ENCODE measurements at places on chromosomes 11 and 22.

- DNase-seq, result no peak
Observed at GRCh38 chr22:27476729-27477128, 324.8 kb downstream of the MN1 start.

DNA sequence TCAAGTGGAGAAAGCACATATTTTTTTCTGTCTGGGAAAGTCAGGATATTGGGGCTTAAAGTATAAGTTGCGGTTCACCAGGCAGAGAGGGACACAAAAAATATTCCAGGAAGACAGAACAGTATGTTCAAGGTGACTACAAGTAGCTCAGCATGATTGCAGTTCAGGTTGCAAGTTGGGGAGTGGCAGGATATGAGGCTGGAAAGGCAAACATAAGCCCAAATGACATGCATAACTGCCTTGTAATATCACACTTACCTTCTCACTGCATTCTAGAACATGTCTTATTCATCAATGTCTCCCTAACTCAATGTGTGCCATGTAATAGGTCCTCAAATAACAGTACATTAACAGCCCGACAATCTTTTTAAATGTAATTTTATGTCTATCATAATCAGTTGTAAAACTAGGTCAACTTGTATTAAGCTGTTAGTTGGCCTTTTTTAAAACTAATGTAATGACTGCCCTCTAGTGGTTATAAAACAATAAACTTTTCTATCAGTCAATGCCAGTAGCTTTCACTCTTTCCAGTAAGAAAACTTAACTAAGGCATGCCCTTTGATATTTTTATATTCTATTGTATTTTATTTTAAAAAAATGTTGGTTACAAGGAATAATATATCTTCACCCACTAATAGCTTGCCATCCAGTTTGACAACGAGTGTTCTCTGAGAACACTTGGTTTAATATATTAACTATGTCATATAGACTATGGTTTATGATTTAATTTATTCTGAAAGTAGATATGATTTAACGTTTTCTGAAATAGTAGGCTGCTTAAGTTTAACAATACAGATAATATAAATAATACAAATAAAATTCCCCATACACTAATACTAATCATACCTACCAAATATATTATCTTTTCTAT lies 39.4 kb upstream of the CFAP300 start:
- DNase-seq, result peak; percentile 51

DNA sequence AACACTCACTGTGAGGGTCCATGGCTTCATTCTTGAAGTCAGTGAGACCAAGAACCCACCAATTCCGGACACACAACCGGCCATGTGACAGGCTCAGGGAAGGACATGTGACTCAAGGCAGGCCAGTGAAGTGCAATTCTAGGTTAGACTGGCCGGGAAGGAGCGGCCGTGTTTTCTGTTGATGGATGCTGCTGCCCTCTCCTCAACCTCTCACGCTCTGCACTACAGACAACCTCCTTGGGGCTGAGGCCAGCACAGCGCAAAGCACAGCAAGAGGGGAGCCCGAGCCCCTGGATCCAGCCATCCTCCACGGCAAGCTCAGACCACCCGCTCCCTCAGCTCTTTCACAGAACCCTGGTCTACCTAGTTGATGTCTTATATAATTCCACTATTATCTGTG lies 2.8 kb downstream of the NUDT8 start:
- DNase-seq, result peak; percentile 84

GRCh38 chr11:73539506-73540084 lies 58.3 kb downstream of the FAM168A start:
- no peak for DNase-seq

- no peak for DNase-seq
Observed at GRCh38 chr11:84886344-84886743, 740.8 kb downstream of the DLG2 start.

GRCh38 chr11:6418557-6419008 lies 311 bp downstream of the APBB1 start:
- peak; percentile 85 for DNase-seq

DNA sequence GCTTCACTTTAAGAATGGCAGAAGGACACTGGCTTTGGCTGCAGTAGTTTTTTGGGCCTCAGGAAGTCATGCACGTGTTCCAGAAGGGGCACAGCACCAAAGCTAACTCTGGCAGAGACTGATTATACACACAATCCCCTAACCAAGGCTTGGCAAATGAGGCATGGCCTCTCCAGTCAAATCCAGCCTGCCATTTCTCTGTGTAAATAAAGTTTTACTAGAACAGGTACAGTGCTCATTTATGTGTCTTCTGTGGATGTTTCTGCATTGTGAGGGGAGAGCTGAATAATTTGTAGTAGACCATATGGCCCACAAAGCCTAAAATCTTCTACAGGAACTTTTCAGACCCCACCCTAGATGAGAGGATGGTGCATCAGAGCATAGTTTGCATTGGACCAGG lies 46.4 kb upstream of the MN1 start:
- DNase-seq, result peak; percentile 31

DNA sequence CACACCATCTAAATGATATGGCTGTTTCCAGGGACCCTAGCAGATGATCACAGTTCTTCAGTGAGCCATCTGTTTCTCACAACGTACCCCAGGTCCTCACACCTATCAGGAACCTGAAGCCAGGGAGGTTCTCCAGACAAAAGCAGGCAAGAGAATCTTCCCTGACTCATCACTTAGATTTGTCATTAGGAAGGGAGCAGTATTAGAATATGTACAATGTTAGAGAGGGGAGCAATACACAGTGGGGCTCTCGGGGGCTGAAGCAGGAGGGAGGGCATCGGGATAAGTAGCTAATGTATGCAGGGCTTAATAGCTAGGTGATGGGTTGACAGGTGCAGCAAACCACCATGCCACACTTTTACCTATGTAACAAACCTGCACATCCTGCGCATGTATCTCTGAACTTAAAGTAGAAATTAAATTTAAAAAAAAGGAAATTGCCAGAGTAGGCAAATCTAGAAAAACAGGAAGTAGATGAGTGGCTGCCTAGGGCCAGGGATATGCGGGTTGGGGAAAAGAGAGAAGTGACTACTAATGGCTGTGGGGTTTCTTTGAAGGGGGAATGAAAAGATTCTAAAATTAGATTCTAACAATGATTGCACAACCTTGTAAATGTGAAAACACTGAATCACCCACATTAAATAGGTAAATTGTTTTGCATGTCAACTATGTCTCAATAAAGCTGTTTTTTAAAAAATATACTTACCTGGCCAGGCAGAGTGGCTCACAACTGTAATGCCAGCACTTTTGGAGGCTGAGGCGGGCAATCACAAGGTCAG lies 14.4 kb downstream of the C22orf42 start:
- DNase-seq, result no peak

DNA sequence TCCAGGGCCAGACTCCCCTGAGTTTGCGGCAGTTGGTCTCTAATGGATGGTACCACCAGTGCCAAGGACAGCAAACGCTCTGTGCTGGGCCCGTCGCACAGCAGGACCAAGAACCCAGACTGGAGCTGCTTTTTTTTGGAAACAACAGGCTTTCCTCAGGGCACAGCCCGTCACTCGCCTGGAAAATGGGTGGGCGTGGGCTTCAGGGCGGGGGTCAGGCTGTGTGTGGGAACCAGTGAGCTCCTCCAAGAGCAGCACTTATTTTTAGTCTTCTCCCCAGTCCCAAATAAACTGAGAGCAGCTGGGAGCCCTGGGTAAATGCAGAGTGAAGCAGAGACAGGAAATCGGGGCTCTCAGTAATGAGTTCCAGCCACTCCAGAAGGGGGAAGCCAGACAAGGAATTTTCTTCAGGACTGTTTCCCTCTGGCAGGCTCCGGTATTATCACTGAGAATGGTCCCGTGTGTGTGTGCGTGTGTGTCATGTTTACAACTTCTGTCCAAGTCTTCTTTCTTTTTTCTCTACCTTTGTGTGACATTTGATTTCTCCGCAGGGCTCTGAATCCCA lies 63.0 kb downstream of the PPFIBP2 start:
- no peak for DNase-seq

DNA sequence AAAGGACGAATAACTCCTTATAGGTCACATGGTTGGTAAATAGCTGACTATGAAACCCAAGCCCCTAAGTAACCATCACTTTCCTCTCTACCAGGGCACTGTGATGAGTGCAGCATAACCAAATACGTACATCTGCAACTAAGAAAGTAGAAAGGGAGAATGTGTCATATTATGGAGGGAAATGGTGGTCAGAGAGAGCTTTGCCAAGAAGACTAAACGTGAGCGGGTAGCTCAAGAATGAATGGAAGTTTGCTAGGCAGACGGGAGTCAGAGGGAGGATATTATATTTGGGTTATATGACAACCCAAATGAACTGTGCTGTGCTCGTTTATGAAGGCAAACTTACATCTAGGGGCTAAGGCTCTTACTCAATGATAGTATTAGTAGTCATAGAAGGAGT lies 537.3 kb downstream of the OPCML start:
- DNase-seq, result no peak

DNA sequence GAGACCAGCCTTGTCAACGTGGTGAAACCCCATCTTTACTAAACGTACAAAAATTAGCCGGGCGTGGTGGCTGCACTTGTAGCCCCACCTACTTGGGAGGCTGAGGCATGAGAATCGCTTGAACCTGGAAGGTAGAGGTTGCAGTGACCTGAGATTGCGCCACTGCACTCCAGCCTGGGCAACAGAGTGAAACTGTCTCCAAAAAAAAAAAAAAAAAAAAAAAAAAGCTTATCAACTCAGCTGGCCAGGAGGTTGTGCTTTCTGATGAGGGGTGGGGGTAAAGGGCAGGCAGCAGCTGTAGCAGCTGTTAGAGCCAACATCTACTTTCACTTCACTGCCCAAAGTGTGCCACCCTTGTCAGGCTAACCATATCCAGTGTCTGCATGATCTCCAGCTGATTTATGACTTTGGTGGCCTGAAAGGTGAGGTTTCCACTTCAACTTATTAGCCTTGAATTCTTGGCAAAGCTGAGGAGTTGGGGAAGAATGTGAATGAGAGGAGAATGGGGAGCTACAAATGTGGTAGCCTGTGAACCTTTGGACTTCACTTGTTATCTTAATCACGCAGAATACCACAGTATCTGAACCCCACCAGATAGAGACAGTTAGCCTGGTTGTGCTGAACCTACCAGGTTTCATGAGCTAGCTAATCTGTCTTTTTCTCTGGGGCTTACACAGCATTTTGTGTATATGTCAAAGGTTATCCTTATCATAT lies 19.6 kb downstream of the RNF121 start:
- DNase-seq, result no peak

DNA sequence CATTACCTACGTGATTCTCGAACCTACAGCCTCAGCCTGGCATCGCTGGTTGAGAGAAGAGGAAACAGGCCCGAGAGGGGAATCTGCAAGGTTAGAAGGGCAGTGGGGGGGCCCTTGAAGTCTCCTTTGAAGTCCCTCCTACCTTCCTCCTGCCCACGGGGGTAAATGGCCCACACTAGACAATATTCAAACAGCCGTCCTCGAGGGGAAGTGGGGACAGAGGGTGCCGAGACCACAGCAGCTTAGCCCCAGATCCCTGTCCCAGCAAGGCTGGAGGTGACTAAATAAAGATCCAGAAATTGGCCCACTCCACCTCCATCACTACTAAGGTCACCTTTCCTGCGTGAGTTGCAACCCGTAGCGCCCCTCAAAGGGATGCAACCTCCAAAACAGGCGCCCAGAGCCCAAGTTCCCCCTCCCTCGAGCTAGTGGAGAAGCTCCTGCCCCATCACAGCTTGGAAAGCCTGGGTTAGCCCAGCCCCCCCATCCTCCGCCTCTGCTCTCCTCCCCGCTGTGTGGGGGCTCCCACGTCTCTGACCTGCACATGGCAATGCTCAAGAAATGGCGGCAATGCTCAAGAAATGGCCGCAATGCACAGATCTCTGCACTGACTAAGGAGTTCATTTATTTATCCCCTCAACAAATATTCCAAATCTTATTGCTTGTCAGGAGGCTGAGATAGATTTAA lies 788 bp upstream of the RASL10A start:
- no peak for DNase-seq

DNA sequence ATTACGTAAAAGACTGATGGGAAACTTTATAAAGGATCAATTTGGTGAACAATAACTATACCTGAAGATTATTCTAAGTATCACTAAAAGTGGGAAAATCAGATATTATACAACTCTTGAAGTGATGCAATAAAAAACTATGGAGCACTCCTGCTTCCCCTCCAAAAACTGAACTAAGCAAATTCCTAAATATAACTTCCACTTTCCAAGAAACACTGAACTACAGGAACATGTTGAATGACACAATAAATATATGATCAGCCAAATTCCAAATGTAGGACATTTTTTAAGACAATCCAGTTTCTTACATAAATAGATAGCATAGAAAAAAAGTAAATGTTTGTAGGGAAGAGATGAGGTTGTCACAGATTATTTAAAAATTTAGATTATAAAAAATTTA lies 102.1 kb upstream of the APOA1 start:
- DNase-seq, result no peak

DNA sequence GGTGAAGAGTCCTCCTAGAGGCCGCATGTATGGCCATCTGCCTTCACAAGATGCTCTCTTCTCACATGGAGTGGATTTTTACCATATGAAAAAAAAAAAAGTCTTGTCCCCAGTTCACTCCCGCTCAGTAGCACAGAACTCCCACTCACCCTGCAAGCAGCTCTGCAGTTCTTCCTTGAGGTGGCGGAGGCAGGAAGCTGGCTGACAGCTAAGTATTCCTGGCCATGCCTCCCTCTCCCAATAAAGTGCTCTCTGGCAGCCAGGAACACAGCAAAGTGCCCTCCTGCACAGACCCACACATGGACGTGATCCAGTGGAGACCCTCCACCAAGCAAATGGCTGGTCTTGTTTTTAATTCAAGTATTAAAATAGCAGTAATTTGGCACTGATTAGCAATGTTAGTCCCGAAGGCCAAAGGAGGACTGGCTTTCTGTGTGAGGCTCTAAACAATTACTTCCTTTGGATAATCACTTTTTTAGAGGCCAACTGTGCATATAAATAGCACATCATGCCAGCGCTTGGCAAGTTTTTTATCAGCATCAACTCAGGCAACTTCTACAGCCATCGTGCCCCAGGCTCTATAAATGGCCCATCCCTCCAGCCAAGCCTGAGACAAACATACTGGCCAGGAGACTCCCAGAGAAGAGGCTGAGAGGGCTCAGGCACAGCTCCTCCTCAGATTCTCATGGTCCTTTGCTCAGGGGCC lies 413.6 kb downstream of the OPCML start:
- no peak for DNase-seq

DNA sequence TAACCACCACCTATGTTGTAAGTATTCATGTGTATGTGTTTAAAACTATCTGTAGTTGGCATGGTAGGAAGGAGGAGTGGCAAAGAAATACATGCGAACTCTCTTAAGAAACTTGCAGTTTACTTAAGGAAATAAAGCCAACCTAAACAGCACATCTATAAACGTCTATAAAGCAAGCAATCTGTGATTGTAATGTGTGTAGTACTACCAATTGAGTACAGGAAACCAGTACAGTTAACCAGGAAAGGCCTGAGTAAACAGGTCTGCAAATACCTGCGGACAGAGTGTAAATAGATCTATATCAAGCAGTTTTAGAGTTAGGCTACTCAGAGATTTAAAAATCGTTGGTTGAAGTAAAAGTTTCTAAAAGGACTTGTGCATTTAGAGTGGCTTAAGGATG lies 59.5 kb upstream of the AMOTL1 start:
- no peak for DNase-seq

All from endodermal cell (in vitro differentiated cells).